Fibroblast of skin of right quadriceps (primary cell): ENCODE measurements at places on chromosomes 11 and 22.

- no peak for DNase-seq
Measured at GRCh38 chr11:119861160-119861559, 132.2 kb upstream of the NECTIN1 start.

- no peak for DNase-seq
Measured at GRCh38 chr11:98507208-98507607, 513.5 kb upstream of the CNTN5 start.

DNA sequence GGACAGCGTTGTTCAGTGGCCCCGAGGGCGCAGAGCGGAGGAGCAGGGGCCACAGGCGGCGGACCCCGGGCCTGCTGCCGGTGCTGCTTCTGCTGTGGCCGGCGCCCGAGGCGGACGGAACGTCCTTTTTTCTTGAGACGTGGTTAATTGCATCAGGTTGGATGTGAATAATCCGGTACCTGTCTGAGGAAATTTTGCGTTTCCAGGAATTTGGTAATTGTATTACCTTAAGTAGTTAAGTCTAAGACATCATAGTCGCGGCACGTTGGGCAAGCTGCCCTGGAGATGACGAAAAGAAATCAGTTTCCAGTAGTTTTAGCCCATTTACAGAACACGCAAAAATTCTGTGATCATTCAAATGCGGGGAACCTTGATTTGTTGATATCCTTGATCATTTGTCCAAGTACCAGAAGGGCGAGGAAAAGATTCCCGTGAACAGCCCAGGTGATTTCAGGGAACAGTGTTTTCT lies 789 bp downstream of the SPECC1L start:
- DNase-seq: no peak

DNA sequence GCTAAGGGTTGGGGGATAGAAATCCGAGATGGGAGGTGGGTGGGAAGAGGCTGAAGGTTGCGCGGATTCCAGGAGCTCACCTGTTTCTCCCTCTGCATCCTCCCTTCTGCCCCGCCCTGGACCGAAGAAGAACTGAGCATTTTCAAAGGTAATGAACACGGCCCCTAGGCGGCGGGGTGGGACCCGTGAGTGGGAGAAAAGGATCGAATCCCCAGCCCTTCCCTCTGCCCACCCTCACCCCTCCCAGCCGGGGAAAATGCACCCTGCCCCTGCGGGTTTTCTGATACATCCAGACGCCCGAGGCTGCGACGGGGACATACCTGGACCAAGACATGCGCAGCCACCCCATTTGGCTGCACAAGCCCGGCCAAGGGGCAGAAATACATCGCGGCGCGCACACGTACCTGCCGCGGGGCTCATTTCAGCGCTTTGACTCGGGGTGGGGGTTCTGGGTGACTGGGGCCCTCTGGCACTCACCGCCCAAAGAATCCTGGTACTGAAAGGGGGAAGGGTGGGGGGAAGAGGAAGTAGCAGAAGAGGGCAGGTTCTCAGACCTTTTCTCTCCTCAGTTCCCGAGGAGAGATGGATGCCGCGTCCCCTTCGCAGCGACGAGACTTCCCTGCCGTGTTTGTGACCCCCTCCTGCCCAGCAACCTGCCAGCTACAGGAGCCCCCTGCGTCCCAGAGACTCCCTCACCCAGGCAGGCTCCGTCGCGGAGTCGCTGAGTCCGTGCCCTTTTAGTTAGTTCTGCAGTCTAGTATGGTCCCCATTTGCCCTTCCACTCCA lies 6.0 kb downstream of the VSIG2 start:
- DNase-seq: no peak

- DNase-seq: no peak
Measured at GRCh38 chr22:35854334-35854733, 136.7 kb downstream of the APOL5 start.

GRCh38 chr11:44928816-44929215 lies 21.9 kb downstream of the TP53I11 start:
- DNase-seq: no peak

- DNase-seq: no peak
Measured at GRCh38 chr11:106409671-106410070, 332.2 kb downstream of the AASDHPPT start.

DNA sequence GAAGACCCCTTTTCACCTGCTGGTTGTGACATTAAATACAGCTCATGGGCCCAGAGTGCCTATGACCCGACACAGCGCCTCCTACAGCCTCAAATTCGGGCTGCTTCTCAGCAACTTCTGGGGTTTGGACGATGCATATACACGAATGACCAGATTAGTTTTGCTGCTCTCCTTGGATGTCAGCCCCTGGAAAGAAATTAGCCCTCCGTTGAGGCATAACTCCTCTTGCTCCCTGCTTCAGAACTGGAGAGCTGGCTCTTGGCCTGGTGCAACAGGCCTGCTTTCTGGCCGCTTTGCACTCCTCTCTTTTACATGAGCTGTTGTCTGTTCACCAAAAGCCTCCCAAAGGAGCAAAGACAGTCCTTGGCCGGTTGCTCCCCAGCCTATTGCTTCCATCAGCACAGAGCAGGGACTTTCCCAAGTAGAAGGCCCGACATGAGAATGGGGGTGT lies 3.3 kb downstream of the TECTA start:
- DNase-seq: no peak

- DNase-seq: no peak
Measured at GRCh38 chr11:65375012-65375411, 7.4 kb downstream of the SLC25A45 start.

GRCh38 chr22:25488244-25489020 lies 76.0 kb upstream of the GRK3 start:
- DNase-seq: peak; percentile 64

DNA sequence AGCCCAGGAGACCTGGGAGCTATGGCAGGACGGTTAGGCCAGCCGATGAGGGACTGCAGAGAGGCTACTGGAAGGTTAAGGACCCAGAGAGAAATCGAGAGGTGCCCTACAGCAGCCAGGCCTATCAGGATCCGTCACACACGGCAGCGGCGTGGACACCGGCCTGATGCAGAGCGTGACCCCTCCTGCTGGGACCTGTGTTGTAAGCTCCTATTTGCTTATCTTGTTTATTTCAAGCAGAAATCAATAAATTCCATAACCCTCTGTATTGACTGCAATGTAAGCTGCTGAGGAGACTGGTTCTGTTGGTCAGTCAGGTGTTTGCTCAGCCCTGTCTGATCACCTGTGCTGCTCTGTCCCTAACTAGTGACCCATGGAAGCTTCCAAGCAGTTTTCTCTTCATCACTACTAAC lies 39.9 kb downstream of the PPP2R1B start:
- DNase-seq: no peak

DNA sequence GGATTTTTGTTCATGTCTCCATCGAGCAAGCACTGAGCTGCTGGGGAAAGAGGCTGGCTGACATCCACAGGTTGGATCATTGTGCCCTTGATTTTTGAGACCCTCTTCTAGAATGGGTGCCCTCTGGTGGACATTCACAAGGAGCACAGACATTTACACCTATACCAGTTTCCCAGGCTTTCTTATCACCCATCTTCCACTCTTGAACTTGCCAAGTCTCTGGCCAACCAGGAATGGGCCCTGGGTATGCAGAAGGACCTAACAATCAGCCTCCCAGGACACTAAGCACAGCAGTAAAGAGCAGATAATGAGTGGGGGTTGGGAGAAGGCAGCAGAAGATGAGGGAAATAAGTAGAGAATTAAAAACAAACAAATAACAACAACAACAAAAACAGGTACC lies 5.7 kb upstream of the INTS4 start:
- DNase-seq: peak; percentile 64
